ENCODE measurements at places on chromosomes 16 and 17.

- no peak for DNase-seq
Measured at GRCh38 chr17:1773696-1774181, 11.9 kb downstream of the SERPINF1 start.

GRCh38 chr17:32828822-32829221 lies 48.1 kb downstream of the MYO1D start:
- DNase-seq = no peak

DNA sequence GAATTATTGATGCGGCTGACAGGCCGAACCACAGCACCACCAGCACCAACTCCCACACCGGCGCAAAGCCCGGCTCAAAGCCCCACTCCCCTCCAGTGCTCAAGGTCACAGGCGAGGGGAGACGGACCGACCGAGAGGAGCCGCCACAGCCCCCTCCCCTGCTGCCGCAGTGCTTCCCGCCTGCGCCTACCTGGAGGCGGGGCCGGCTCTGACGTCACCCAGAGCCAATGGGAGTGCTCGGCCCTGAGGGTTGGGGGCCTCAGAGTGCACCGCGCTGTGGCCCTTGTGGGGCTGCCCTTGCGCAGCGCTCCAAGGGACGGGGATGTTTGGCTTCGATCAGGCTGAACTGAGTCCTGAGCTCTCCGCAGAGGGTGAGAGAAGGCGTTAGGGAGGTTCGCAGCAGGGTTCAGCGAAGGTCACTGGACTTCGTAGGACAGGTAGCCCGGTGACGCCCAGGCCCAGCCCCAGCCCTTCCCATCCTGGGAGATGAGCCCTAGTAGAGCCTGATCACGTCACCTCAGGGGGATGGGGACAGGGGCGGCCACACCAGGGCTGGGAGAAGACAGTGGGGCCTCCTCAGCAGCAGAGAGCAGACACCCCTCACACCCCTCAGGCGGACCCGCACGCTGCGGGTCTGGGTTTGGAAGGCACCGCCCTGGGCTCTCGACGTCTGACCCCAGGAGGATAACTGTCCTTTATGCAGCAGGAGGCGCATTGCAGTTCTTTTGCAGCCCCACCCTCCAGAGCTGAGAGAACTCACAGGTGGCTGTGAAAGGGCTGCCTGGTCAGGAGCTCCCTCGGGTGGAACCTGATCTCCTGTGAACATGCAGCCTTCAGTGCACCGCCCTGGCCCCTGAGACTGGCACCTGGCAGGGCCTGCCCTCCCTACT lies 1.5 kb downstream of the NDRG4 start:
- DNase-seq = peak; percentile 29

DNA sequence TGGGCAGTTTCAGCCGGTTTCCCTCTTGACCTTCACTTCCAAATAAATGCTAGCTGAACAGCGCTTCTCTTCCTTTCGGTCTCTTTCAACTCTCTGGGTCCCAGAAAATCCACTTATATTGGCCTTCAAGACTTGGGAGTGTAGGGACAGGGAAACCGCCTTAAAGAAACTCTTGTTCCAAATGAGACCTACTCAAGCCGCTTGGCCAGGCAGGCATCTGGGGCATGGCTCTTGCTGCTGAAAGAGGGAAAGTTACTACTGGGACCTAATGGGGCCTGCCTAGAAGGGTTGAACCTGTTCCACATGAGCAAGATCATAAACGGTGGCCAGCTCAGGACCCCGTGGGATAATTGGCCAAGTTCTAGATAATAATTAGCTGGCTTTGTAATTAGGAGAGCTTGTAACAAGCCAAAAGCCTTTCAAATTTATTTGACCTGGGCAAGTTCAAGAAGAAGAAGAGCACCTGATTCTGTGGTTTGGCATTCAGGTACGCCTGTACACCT lies 13.2 kb downstream of the CDH1 start:
- no peak for DNase-seq

DNA sequence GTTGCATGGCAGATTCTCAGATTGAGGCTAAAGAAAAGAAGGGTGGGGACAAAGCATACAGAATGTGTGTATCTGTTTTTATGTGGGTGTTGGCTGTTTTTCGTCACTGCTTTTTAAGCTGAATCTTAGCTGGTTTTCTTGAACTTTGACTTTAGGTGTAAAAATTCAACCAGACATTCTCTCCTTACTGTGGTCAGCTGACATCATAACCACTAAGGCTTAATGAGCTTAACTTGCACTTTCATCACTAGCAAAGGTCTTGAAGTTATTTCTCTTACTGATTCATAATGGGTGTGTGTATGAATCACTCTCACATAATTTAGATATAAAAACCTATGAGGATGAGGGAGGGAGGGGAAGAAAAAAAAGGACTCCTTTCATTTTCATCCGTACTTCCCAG lies 4.0 kb upstream of the CDC6 start:
- DNase-seq = no peak

- no peak for DNase-seq
Measured at GRCh38 chr16:84753412-84754326, 53.9 kb downstream of the USP10 start.

DNA sequence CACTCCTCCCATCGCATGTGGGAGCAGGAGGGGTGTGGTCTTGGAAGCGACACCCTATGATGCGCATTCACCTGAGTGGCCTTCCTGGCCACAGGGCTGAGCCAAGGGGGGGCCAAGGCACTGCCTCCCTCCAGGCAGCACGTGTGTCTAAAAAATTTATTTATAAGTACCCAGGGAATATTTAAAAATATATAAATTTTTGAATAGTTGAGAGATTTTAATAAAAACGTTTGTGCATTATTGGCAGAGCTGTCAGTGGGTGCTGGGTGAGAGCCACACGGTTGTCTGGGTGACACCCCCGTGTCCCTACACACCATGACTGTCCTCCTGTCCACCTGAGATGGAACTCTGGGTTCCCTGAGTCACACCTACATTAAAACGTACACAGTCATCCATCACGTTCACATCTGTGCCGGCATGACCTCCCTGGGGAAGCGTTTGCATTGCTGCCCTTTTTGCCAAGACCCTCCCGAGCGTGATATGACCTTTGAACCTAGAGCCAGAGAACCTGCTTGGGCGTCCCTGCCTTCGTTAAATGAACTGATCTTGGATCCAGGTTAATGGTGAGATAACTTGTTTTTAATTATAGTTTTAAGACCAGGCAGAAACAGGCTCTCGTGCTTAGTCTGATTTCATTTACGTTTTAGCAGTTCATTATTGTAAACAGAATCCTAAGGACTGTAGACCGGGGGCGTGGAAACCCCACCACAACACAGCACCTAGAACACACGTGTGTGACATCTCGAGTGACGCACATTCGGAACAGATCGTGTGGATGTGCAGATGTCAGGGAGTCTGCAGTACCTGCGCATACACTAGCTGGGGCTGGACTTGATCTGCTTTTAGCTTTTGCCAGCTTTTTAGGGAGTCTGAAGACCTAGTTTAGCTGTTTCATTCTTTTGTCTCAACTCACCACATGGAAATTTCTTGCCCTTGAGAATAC lies 192.8 kb upstream of the CHMP6 start:
- no peak for DNase-seq

DNA sequence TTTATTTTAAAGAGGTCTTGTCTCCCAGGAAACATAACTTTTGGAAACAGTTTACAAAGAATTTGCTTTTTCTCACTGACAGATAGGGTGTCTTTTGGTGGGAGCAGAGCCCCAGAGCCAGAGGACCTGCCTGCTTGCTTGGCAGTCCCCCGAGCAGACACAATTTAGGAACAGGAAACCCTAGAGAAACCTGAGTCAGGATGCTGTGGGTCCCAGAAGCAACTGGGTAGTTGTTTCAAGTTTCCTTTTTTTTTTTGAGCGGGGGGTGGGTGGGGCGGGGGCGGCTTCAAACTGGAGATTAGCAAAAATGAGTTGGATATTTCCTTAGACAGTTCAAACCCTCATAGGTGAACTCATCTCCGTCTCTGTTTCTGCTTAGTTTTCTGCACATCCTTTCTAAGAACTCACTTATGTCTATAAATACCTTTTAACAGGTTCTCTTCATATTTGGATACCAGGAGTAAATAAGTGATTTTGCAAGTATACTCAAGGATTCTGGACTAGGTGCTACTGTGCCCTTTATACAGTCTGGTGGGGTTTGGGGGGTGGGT lies 135.1 kb downstream of the PRKCA start:
- peak; percentile 20 for DNase-seq

GRCh38 chr16:67391424-67392300 lies 1.6 kb downstream of the TPPP3 start:
- no peak for DNase-seq

DNA sequence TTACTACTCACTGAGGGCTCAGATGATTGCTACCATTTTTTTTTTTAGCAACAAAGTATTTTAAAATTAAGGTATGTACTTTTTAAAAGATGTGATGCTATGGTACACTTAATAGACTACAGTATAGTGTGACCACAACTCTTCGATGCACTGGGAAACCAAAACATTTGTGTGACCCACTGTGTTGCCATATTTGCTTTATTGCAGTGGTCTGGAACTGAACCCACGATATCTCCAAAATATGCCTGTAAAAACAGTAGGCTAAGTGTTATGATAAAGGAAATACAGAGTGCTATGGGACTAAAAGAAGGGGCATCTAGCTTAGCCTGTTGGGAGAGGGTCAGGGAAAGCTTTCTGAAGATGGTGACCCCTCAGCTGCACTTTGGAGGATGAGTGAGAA lies 41.6 kb upstream of the HNF1B start:
- no peak for DNase-seq

- no peak for DNase-seq
Measured at GRCh38 chr17:81417879-81418709, 22.8 kb downstream of the BAHCC1 start.

DNA sequence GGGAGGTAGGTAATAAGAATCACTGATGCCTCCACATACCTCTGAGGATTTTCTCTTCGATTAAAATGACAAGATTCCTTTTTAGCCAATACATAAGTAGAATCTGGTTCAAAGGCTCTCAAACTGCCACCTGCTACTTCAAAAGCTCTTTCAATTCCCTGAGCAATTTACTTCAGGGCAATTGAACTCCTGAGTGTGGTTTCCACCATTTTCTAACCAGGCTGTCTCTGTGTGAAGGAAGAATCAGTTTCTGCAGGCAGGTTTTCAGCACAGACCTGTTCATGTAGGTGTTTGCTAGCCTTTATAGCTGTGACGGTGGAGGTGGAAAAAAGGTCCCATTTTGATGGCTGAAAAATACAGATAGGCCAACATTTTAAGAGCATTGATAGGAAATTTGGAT lies 18.2 kb upstream of the HS3ST3B1 start:
- no peak for DNase-seq

DNA sequence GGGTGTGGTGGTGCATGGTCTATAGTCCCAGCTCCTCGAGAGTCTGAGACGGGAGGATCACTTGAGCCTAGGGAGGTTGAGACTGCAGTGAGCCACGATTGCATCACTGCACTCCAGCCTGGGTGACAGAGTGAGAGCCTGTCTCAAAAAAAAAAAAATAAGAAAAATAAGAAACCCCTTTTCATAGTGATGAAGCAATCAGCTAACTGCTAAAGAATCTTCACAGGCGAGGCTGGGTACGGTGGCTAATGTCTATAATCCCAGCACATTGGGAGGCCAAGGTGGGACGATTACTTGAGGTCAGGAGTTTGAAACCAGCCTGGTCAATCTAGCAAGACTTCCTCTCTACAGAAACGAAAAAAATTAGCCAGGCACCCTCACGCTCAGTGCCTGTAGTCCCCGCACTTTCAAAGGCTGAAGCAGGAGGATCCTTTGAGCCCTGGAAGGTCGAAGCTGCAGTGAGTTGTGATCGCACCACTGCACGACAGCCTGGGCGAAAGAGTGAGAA lies 760 bp downstream of the SLFN12L start:
- no peak for DNase-seq

DNA sequence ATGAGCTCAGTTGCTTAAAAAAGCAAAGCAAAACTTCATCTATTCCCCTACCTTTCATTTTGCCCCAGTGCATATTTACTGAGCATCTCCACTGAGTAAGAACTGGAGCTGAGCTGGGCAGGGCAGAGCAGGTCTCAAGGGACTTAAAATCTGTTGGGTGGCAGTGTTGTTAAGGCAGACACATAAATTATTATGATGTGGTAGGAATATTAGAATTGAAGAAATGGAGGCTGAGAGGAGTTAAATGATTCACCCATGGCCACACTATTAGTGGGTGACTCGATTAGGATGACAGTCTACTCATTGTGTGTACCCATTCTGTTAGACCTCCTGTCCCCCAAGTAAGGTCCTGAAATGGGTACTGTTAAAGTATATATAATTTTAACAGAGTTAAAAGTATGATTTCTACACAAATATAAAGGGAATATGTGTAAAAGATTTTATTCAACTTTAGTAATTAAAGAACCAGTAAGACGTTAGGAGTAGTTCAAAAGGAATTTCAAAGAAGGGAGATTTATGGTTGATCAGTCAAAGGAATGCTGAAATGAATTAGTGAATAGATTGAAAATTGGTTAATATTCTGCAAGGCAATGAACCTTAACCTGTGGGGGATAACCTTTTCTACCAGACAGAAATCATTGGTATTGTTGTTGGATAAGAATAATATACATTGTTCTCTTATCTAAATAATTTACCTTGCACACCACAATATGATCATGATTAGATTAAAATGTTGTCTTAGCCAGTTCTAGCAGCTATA lies 17.5 kb downstream of the ITGB3 start:
- DNase-seq = no peak

- no peak for DNase-seq
Measured at GRCh38 chr17:12261354-12261753, 240.7 kb downstream of the MAP2K4 start.

GRCh38 chr17:83024218-83024971 lies 55.0 kb upstream of the METRNL start:
- DNase-seq = peak; percentile 73

DNA sequence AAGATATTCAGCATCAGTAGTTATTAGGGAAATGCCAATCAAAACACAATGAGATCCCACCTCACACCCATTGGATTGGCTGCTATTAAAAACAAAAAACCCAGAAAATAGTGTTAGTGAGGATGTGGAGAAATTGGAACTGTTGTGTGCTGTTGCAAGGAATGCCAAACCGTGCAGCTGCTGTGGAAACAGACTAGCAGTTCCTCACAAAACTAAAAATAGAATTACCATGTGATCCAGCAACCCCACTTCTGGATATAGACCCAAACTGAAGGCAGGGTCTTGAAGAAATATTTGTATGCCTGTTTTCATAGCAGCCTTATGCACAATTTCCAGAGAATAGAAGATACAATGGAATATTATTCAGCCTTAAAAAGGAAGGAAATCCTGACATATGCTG lies 46.0 kb downstream of the FOXK2 start:
- no peak for DNase-seq

DNA sequence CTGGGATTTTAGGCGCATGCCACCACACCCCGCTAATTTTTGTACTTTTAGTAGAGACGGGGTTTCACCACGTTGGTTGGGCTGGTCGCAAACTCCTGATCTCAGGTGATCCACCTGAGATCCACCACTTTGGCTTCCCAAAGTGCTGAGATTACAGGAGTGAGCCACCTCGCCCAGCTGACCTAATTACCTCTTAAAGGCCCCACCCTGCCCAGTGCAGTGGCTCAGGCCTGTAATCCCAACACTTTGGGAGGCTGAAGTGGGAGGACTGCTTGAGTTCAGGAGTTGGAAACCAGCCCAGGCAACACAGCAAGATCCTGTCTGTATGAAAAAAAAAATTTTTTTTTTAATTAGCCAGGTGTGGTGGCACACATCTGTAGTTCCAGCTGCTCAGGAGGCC lies 2.9 kb upstream of the COASY start:
- DNase-seq = no peak

GRCh38 chr17:78409191-78409928 lies 30.9 kb downstream of the PGS1 start:
- no peak for DNase-seq

GRCh38 chr16:75188832-75189477 lies 18.0 kb downstream of the CTRB2 start:
- DNase-seq = no peak

GRCh38 chr17:21034340-21035235 lies 8.2 kb downstream of the USP22 start:
- DNase-seq = peak; percentile 53
